ENCODE measurements at places on chromosomes 11 and 22.
A peak's percentile ranks its signal among the peaks of the same experiment; 100 is the strongest.

- no peak for DNase-seq
Observed at GRCh38 chr11:10444725-10445315, 10.2 kb upstream of the AMPD3 start.

- DNase-seq: no peak
Observed at GRCh38 chr22:47616396-47617020, 854.1 kb downstream of the TBC1D22A start.

GRCh38 chr11:35618497-35619115, 346 bp downstream of the FJX1 start:
- peak; percentile 50 for DNase-seq

GRCh38 chr11:69443138-69443967, 38.1 kb upstream of the LINC01488 start:
- peak; percentile 97 for DNase-seq

- no peak for DNase-seq
Observed at GRCh38 chr11:34929794-34930763, 13.7 kb downstream of the PDHX start.

DNA sequence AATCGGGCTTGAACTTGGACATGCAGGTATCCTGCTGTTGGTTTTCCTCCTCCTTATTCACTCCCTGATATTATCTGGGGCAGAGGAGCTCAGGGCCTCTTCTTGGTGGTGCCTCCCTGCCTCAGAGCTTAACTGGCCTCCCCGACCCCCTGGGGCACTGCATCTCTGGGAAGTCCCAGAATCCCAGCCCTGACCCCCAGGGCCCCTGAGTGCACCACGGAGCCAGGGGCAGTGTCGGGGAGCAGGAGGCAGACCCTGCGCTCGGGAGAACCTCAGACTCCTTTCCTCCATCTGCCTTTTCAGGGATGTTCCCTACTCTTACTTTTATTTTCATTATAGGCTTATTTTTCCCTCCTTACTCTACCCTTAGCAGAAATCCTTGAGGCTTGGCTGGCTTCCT, 537.0 kb downstream of the BRD1 start:
- no peak for DNase-seq

- DNase-seq: no peak
Observed at GRCh38 chr11:102328748-102329147, 11.5 kb downstream of the BIRC3 start.

DNA sequence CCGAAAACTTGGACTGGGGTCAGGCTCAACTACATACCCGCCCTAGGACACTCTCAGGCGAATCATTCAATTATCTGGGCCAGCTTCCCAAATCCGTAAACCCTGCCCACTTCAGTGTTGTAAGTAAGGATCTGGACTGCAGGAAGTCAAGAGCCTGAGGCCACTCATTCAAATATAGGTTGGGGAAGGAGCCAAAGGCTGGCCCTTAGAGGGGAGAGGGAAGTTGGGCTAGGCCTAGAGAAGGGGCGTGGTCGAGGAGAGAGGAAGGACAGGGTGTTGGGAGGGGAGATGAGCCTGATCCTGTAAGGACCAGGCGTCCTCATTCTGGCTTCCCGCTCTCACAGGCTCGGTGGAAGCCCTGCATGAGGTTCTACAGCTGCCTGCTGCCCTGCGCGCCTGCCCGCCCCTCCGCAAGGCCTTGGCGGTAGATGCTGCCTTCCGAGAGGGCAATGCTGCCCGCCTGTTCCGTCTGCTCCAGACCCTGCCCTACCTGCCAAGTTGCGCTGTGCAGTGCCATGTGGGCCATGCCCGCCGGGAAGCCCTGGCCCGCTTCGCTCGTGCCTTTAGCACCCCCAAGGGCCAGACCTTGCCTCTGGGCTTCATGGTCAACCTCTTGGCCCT, 3.0 kb downstream of the SAC3D1 start:
- no peak for DNase-seq

GRCh38 chr11:131910523-131911387, 540.3 kb downstream of the NTM start:
- DNase-seq: peak; percentile 64

GRCh38 chr11:33514079-33514925, 186.3 kb downstream of the C11orf91 start:
- no peak for DNase-seq
